Hematopoietic multipotent progenitor cell treated with erythropoietin and hydrocortisone succinate and interleukin-3 and kit ligand, for 15 days (in vitro differentiated cells): ENCODE measurements at places on chromosomes 1 and 21.

DNA sequence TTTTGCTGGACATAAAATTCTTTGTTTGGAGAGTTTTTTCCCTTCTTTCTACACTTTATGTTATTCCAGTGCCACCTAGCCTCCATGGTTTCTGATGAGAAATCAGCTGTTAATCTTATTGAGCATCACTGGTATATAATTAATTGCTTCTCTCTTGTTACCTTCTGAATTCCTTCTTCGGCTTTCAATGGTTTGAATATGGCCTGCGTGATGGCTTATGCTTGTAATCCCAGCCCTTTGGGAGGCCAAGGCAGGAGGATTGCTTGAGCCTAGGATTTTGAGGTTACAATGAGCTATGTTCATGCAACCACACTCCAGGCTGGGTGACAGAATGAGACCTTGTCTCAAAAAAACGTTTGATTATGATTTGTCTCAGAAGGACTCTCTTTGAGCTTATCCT is 13.0 kb upstream of the CNIH4 start:
- no peak for DNase-seq

- no peak for DNase-seq
These were observed 110.2 kb downstream of the NAV1 start for GRCh38 chr1:201648907-201649721.

- no peak for DNase-seq
These were observed 14.1 kb downstream of the VN1R5 start for GRCh38 chr1:247270003-247270402.

DNA sequence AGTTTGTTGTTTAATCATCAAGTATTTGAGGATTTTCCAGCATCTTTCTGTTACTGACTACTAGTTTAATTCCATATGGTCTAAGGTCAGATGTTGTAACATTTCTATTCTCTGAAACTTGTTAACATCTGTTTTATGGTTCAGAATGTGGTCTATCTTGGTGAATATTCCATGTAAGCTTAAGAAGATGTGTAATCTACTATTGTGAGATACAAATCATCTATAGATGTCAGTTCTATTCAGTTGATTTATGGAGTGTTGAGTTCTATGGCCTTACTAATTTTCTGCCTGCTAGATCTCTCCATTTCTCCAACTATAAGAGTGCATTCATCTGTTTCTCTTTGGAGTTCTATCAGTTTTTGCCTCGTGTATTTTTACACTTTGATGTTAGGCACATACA is 31.5 kb downstream of the WARS2 start:
- DNase-seq = no peak

DNA sequence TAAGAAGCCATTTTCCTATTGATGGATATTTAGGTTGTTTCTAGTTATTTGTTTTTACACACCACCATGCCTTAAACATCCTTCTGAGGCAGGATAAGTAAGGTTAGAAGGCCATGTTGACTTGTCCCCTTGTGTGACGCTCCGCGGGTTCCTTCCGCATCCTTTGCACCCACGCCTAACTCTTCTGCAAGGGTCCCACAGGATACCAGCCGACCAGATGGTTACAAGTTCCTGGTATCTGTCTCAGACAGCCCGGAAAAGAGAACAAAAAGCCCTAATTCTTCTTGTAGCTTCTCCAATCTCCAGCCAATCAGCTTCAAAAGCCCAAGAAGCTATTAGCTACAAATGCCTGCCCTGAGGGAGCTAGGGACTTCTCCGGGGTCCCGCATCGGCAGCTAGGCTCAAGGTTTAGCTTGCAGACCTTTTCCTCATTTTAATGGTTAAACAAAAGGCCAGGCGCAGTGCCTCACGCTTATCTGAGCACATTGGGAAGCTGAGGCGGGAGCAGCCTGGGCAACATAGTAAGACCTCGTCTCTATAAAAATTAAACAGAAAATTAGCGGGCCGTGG is 4.9 kb upstream of the OTUD3 start:
- no peak for DNase-seq

DNA sequence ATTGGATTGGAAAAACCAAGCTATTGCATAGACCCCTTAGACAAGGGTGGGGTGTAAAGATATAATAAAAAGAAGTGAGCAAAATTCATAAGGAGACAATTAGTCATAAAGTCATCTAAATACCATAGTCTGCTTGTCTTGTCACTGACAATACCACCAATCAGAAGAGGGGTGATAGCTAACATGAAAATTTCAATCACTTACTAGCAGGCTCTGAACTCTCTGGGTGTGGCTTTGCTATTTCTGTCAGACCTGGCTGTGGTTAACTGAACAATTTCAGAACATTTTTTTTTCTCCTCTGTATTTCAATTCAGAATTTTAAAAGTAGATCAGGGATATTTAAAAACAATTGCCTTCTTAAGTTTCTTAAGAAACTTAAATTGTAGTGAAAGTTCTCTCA is 158.5 kb upstream of the PRMT6 start:
- DNase-seq = no peak

GRCh38 chr1:76230842-76231281 is 156.3 kb downstream of the ST6GALNAC3 start:
- no peak for DNase-seq

- no peak for DNase-seq
These were observed 51.9 kb upstream of the FMOD start for GRCh38 chr1:203402629-203403337.

DNA sequence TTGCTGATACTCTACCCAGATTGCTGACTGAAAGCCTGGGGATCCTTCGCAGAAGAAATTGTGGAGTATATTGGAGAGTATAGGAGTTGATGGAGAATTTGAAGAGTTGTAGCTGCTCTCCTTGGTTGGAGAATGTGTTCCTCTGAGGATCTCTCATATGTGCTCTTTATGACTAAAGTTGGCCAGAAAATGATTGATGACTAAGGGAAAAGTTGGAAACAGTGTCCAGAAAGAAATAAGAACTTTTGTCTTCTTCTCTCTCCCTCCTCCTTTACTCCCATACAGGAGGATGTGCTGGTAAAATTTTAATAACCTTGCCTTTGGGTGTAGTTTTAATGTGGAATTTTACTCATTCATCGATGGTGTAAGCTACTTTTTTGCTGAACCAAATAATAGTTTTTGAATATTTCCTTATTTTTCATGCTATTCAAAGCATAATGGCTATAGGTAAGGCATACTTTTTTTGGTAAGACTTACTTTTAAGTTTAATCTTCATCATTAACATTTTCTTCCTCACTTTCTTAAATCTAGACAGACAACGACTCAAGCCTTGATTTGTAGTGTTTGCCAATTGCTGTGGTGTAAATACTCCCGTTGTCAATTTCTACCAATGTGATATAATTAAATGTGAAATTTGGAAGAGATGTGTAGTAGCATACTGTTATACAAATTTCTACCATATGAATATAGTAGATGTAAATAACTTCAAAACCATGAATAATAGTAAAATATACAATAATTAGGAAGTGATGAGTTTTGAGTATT is 13.7 kb downstream of the C1orf141 start:
- no peak for DNase-seq

DNA sequence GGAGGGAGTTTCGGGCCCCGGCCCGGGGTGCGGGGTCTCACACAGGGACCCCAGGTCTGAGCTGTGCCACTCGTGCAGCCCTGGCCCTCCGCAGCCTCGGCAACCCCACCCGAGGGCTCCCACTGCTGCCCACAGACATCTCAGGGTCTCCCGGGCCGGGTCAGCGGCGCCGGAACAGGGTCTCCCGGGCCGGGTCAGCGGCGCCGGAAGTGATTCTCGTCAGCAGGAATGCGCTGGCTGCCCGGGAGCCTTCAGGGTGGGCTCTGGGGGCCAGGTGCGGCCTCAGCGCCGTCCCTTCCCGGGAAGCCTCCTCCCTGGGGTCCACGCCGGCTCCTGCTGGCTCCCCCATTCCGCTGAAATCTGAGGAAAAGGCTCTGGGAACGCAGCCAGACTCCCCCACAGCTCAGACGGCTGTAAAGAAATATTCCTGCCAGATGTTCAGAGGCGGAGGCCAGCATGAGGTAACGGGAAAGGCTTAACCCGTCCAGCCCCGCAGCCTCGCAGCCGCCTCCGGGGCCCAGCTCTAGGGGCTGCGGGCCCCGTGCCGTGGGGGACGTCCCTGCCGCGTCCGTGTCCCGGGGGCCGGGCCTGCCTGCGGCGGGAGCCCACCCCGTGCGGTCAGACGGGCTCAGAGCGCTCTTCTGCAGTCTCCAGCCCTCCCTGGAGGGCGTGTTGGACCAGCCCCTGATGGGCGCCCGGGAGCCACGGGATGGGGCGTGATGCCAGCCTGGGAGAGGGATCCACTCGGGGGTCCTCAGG is 8.7 kb upstream of the COL6A1 start:
- no peak for DNase-seq

DNA sequence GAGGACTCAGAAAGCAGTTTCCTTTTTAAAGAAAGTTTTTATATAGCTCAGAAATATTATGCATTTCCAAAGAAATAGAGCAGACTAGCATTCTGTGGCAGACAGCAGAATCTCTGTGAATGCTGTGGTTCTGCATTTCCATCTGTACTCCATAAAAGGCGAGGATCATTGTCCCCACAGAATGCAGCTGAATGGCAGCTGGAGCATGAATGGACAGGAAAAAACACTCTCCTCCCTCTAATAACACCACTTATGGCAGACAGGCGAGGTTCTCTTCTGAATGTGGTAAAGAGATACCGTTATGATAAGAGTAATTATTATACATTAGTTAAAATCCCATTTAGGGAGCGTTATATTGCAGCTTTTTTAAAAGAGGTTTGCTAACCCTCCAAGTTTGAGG is 81.4 kb upstream of the WLS start:
- no peak for DNase-seq

DNA sequence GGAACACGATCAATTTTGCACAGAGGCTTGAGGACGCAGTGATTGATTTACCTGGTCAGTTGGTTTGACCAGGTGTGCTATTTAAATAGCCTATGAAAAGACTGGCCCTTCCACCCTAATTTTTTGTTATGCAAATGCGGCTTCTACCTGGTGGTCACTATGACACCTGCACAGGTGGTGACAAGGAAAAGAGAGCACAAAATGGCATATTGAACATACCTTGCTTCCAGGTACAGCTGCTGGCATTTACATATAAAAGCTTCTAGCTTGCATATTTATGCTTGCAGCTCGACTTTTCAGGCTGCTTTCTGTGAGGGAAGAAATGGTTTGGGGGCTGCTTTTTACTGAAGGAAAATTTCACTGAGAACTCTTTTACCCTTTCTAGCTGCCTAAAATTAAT is 15.3 kb upstream of the FMO4 start:
- DNase-seq = no peak

GRCh38 chr1:2271841-2272655 is 43.9 kb downstream of the SKI start:
- DNase-seq = no peak

- no peak for DNase-seq
These were observed 19.5 kb downstream of the DUSP10 start for GRCh38 chr1:221722254-221723017.

- no peak for DNase-seq
These were observed 8.0 kb downstream of the XPR1 start for GRCh38 chr1:180639871-180640270.

GRCh38 chr1:67201891-67202290 is 35.6 kb downstream of the IL23R start:
- DNase-seq = no peak

DNA sequence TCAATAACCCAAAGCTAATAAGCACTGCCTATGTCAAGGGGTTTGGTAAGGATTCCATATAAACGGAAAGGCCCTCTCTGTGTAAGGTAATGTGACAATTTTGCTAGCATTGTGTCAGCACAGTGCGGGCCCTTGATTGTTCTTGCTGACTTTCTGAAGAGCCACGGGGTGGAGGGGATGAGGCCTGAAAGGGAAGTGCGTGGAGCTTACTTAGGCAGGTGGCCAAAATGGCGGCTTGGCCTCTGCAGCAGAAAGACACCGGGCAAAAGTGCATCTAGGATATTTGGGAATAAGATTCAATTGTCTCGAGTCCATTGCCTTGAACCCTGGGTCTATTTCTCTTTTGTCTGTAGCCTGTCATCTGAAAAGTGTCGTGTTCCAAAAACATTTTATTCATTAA is 114.3 kb downstream of the TGFB2 start:
- DNase-seq = no peak

DNA sequence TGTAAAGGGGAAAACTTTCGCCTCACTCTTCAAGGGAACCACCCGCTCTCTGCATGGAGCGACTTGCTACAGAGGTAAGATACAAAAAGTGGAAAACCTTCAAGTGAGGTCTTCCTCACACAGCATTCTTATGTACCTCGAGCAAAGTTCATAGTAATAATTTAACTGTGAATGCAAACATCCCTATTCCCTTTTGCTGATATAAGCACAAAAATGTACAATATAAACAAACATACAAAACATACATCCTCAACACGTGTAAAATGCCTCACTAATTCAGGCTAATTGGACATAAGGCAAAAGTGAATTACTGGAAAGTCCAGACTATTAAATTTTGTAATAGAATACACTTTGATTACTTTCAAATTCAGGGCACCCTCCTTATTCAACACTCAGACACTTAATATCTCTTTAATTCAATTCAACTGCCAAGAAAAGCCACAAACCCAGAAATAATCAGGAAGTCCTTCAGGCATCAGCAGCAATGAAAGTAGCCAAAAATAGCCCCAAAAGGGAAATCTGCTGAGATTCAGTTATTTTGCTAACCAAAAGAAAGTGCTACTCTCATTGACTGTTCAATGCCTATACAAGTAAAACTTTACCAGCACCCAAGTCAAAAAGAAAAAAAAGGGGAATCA is 15.2 kb upstream of the LMX1A start:
- no peak for DNase-seq

- DNase-seq = no peak
These were observed 75.5 kb upstream of the ATP5PO start for GRCh38 chr21:33991133-33991532.

GRCh38 chr21:44884097-44884496 is 10.6 kb upstream of the PTTG1IP start:
- DNase-seq = no peak

DNA sequence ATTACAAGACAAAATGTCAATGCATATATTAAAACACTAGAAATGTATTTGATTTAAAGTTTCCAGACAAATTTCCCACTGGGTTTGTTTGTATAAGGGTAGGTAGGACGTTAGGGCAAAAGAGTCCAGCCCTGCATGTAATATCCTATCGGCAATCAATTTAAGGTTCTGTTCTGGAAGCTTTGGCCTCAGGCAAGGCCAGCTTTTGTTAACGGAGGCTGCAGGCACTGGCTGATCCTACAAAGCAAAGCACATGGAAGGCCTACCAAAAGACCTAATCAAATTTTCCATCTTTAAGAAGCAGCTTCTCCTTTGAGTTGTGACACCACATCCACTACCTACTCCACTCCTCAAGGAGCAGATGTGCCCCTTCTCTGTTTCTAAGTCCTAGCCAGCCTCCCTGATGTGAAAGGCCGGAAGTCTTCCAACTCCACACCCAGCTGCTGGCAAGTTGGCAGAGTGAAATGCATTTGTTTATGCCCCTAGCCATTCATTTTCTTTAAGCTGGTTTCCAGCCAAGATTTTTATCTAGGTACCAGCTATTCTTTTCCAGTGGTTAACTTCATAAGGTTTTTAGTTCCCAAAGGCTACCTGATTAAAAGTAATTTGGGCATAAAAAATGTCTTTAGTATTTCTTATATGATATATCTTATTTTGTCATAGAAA is 452.6 kb downstream of the PTBP2 start:
- DNase-seq = no peak
